Activated T-cell treated with anti-CD3 and anti-CD28 coated beads for 1 hour (primary cell): ENCODE measurements at places on chromosomes 3 and 15.

DNA sequence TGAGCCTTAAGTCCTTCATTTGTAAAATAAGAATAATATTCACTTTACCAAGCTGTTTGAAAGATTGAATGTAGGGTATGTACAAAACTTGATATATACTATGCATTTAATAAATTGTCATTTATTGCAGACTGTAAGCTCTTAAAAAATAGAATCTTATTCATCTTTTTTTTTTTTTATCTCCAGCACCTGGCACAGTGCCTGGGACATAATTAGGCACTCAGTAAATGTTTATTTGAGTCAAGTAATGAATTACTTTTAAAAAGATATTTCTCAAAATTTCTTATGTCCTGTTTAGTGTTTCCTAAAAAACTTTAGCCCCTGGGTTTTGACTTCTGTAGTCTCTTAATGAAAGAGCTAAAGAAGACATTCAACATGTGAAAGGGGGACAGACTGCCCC, 71.7 kb downstream of the TOP2B start:
- no peak for DNase-seq

GRCh38 chr3:29186982-29187725, 93.7 kb upstream of the RBMS3 start:
- no peak for DNase-seq

GRCh38 chr15:82943176-82943575, 9.3 kb downstream of the HOMER2 start:
- DNase-seq, result no peak

- DNase-seq, result no peak
Measured at GRCh38 chr3:184583578-184584451, 22.2 kb downstream of the EPHB3 start.

GRCh38 chr3:175338775-175339535, 479.8 kb downstream of the NAALADL2 start:
- no peak for DNase-seq

- no peak for DNase-seq
Measured at GRCh38 chr15:44427756-44428724, 611 bp downstream of the CTDSPL2 start.

GRCh38 chr3:15355086-15355485, 22.7 kb upstream of the SH3BP5 start:
- no peak for DNase-seq

DNA sequence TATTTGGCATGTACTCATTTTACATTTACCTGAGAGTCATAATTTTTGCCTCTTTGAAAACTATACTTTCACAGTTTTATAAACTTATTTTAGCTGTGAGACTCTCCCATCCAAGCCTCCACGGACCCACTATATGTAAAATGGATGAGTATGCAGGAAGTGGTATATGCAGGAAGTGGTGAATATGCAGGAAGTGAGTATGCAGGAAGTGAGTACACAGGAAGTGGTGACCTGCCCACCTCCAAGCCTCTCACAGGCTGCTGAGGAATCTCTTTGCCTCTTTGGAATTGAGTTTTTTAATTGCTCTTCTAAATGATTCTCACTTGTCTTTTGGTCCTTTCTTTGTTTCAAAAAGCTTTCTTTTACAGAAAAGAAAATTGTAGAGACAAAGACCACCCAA, 85.2 kb downstream of the KBTBD8 start:
- no peak for DNase-seq

- no peak for DNase-seq
Measured at GRCh38 chr3:14649466-14649865, 2.1 kb upstream of the CCDC174 start.

- no peak for DNase-seq
Measured at GRCh38 chr3:187586226-187586625, 84.0 kb downstream of the SST start.

DNA sequence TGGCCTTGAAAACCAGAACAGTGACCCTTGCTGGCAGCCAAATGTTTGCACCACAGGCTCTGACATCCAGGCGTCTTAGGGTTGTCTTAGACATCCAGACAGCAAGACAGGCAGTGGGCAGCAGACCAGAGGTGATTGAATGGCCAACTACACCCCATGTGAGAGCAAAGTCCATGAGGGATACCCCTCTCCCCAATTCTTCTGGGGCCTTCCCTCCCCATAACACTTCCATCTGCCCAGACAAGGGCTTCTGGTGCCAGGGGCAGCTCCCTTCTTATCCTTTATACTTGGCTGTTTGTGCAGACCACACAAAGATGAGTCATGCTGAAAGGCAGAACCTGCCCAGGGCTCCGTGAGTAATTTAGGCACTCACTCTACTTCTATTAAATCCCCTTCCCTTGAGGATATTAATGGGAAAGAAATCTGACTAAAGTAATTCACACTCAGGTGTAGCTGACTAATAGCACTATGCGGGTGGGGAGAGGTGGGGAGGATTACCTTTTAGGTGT, 257.9 kb downstream of the UACA start:
- no peak for DNase-seq

- DNase-seq, result no peak
Measured at GRCh38 chr3:134362221-134362620, 12.0 kb downstream of the AMOTL2 start.
